Psoas muscle (tissue), 8 donors: ENCODE measurements at places on chromosomes 6 and 20. TPM values are rescaled to one million over a fixed set of nuclear protein-coding genes. Genes with fewer than 3 reads are reported as not detected.

SCGN gene
- total RNA-seq: not detected

SMPD2 gene
- 2.8 TPM for total RNA-seq

GRCh38 chr20:34268851-34269636 is 27.8 kb downstream of the ASIP start:
- H3K4me3 ChIP-seq: peak overlapping the region; percentile 53
- no peak for DNase-seq
- no peaks in the 10 kb centered on the region for H3K36me3 ChIP-seq
- H3K27ac ChIP-seq: no peak overlapping the region
- H3K4me1 ChIP-seq: no peaks in the 10 kb centered on the region

DNA sequence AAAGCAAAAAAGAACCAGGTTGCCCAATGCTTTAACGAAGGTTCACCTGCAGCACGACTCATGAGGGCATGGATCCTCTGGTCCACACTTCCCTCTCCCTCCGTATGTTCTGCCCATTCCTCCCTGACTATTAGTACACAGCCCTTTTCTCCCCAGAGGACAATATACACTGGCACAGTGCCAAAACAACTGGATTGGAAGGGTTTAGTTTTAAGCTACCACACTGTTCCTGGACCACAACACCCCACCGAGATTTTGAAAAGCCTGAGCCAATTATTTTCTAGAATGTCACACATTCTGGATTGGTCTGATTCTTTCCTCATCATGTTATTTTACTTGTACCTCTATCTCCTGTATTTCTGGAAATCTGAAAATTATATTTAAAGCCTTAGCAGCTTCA is 2.9 kb upstream of the AKAP7 start:
- no peak overlapping the region for H3K4me3 ChIP-seq
- DNase-seq: no peak
- peaks cover 17% of the 10 kb centered on the region for H3K4me1 ChIP-seq
- no peaks in the 10 kb centered on the region for H3K36me3 ChIP-seq
- no peaks in the 10 kb centered on the region for H3K27me3 ChIP-seq
- no peak overlapping the region for H3K27ac ChIP-seq

DNA sequence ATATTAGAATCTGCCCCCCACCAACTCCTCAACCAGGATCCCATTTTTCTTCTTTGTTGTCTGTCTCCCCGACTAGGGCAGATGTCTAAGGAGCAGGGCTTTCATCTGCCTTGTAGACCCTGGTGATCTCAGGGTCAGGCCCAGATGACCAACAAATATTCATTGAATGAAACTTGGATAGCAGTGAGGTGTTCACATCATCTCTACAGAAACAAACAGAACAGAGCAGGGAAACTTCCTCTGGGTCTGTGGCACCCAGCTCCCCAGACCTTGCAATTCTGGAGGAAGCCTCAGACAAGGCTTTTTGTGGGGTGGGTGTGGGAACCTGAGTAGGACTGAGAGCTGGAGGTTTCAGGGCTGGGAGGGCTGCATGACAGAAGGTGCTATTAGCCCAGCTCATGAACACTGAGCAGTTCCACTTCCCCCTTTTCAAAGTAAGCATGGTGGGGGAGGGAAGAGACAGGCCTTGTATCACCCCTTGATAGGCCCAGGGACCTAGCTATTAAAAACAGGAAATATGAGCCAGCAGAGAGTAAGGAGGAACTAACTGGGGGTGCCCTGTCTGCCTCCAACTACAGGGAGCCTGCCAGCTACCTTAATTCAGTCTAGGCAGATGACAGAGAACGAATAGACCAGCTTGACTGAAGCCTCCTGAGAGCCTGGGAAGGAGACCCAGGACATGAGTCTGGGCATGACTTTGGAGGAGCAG is 37.3 kb upstream of the TOP1 start:
- H3K4me1 ChIP-seq: no peaks in the 10 kb centered on the region
- H3K27me3 ChIP-seq: no peaks in the 10 kb centered on the region
- H3K4me3 ChIP-seq: no peak overlapping the region
- no peak overlapping the region for H3K27ac ChIP-seq
